ENCODE measurements at places on chromosomes 4 and X.

DNA sequence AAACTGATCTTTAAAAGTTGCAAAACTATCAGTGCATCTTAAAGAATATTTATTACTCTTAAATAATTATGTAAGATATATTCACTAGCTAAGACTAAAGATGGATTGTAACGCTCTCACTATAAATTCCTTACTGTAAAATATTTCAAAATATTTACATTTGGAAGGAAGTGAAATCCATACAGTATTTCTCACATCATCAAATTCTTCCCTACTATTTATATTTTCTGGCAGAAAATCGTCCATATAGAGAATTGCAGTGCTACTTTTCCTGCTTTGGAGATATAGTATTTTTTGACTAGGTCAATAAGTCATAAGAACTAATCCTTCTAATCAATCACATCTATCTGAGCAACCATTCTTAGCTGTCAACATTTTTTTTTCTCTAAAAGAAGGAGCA is 52.9 kb downstream of the SCLT1 start:
- no peak for DNase-seq

GRCh38 chr4:125837493-125838201 is 522.9 kb downstream of the FAT4 start:
- no peak for DNase-seq

GRCh38 chrX:89124985-89125384 is 378.0 kb downstream of the CPXCR1 start:
- DNase-seq: no peak

DNA sequence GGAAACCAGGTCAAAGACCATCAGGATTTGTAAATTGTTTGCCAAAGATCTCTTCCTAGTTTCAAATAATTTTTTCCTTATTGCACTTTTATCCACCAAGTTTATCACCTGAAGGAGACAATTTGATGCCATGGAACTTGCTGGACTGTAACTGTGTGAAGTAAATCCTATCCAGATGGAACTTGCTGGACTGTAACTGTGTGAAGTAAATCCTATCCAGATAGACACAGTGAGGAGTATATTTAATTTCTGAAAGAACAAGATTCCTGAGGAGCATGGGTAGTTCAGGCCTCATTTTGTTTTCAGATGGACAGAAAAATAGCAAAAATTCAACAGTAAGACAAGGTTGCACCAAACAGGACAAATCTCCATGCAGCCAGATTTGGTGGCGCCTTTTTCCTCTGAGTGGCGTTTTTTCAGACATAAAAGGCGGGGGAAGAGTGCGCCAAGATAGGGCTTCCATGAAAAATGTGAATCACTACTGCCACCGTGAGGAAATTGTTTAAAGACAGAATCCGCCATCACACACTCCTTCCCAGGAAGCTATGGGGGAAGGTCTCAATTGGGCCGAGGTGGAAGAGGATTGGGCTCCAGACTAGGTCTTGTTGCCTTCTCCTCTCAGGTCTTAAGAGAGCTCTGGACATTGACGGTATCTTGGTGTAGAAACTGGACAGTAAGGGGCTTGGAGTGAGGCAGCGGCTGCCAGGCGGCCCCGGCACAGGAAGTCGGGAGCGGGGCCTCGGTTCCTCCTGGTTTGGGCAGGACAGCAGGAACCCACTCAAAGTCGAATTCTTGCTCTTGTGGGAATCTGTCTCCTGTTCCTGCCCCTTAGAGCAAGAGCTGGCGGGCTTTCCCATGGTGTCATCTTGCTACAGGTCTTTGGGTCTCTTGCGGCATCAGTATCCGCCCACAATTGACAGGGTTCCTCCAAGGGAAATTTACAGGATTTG is 234.7 kb downstream of the OR13H1 start:
- DNase-seq: peak; percentile 89

- DNase-seq: no peak
Measured at GRCh38 chr4:81606801-81607501, 135.2 kb upstream of the RASGEF1B start.

DNA sequence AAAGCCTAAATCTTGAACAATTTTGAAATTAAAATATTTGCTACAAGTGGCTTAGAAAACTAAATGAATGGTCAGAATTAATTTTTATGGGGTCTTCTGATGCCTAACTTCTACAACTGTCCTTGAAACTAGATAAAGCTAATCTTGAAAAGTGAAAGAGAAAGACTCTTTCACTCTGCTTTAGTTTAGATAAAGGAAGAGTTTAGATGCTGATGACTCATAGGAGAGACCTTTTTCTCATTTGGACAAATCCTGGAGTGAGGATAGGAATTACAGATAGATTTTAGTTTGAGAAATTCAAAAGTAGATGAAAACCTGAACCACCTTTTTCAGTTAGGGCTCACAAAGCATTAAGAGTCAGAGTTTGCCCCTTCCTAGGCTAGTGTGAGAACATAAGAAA is 342.3 kb upstream of the GRID2 start:
- DNase-seq: no peak

DNA sequence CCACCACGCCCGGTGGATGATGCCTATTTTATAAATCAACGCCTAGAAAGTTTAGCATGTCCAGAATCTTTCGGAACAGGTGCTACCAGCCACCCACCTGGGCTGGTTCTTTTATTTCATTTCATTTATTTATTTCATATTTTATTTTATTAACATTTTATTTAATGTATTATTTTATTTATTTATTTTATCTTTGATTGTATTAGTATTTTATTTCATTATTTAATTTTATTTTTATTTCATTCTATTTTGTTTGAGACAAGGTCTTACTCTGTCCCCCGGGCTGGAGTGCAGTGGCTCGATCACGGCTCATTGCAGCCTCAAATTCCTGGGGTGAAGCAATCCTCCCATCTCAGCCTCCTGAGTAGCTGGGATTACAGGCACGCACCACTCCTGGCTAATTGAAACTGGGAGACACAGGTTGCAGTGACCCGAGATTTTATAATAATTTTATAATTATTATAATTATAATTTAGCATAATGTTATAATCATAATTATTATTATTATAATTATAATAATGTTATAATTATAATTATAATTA is 187.2 kb downstream of the SHOX start:
- no peak for DNase-seq

- DNase-seq: no peak
Measured at GRCh38 chr4:3830774-3831528, 64.8 kb downstream of the ADRA2C start.

DNA sequence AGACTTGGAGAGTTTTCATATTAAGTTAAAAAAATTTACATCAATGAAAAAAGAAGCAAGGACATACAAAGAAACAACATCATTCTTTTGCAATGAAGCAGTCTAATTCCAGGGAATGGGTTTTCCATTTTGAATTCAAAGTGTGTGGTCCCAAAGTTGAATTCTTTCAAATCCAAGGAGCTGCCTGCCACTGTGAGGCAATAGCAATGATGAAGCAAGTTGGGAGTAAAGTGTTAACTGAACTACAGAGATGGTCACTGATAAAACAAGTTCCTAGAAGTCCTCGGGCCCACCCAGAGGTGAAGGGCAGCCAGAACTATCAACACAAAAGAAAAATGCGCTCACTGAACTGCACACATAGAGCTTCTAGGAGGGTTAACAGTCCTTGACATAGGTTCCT is 115.9 kb downstream of the RAB28 start:
- no peak for DNase-seq

DNA sequence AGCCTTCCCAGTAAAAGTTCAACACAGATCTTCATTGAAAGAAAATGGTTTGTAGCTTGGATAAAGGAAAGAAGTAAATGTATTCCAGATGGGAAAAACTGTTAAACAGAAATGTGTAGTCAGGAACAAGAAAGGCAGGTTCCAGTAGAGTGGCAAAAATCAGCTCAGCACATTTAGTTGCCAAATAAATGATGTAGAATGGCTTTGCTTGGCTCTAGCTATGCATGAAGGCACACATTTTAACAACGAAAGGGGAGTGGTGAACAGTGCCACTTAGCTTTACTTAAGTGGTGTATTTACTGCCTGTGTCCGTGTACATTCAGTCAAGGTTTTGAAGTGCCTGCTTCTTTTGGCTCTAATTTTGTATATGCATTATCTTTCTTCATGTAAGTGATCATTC is 644.5 kb upstream of the ATOH1 start:
- DNase-seq: no peak

DNA sequence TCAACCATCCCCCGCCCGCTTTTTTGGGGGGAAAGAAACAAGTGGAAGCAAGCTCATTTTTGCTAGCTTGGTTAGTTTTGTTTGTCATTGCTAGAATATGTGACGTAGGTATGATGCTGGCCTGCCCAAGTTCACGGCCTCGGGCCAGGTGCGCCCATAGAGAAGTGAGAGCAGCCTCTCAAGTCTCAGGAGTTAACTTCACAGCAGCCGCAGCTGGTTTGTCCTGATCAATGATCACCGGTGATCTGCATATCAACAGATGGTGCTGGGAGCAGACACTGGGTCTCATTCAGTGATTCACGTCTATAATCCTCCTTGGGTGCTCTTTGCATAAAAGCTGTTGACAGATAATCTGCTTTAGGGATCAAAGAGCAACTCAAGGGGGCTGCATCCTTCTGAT is 50.1 kb downstream of the ENPP6 start:
- DNase-seq: no peak

- no peak for DNase-seq
Measured at GRCh38 chr4:57151481-57151880, 41.3 kb upstream of the IGFBP7 start.

- DNase-seq: peak; percentile 18
Measured at GRCh38 chrX:149830192-149830873, 48.6 kb downstream of the MAGEA9 start.

GRCh38 chr4:80362578-80363181 is 27.1 kb downstream of the CFAP299 start:
- DNase-seq: peak; percentile 49

- DNase-seq: peak; percentile 45
Measured at GRCh38 chr4:169987327-169988228, 38.6 kb downstream of the MFAP3L start.

DNA sequence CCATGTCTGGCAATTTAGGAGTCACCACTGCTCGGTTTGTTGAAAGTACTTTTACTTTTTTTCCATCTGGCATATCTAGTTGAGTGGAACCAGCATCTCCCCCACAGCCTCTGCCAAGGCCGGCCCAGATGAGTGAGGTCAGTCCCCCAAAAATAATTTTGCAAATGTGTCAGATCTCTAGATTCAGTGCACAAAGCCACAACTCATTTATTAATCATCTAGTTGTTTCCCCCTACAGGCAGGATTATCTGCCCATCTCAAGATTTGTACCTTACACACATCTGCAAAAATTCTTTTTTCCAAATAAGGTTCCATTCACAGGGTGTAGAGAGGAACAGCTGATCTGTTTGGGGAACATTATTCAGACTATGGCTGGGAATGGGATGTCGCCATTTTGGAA is 174.0 kb upstream of the MXRA5 start:
- DNase-seq: no peak

DNA sequence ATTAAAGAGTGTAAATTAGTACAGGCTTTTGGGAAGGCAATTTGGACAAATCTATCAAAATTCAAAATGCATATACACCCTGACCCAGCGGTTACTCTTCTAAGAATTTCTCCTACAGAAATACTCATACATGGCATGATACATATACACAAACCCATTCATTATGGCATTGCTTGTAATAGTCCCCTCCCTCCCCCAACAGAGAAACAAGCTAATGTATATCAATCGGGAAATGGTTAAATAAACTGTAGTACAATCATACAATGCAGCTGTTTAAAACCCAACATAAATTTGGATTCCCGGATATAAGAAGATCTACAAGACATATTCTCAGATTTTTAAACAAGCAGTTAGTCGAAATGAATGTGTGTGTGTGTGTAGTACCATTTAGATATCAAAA is 808 bp downstream of the HUWE1 start:
- peak; percentile 35 for DNase-seq

DNA sequence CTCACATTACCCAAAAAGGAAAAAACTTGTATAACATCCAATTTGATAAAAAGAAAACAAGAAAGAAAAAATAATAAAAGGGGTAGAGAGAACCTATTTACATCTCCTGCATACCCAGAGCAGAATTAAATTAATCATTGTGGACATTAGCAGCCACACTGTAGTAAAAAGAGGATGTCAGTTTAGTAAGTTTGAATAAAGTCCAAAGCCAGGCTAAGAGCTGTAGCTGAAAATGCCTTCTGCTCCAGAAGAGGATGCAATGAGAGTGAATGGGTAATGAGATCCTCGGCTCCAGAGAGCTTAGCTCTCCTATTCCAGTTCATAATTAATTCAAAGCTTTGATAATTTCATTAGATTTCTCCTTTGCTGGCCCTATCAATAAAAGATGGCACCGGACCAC is 78.2 kb downstream of the SLC10A7 start:
- no peak for DNase-seq

DNA sequence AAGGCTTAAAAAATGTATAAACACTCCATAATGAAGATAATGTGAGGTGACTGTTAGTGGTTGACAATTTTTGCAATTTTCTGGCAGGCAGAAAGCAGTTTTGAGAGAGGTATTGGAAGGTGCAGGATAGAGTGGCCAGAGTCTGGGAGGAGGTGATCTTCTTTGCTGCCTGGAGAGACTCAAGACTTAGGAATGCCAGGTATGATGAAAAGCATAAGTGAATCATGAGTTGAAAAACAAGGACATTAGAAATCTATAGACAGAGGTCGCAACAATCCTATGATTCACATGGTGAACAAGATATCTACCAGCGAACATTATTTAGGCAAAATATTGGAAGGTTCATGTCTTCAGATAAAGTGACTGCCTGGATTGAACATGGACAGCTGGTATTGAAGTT is 118.5 kb downstream of the CFAP299 start:
- no peak for DNase-seq

DNA sequence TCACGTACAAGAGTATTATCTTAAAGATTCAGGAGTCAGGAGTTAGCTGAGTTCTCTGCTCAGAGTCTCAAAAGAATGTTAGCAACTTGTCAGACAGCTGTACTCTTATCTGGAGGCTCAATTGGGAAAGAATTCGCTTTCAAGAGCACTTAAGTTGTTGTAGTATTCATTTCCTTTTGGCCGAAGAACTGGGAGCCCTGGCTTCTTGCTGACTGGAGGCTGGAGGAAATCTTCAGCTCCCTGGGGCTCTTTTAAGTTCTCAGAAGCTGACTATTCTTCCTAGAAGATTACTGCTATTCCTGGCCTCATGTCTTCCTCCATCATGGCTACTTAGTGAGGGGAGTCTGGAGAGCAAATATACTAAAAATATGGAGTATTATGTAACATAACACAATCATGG is 587.2 kb downstream of the EPHA5 start:
- no peak for DNase-seq

- DNase-seq: no peak
Measured at GRCh38 chr4:41796545-41797210, 48.2 kb upstream of the PHOX2B start.
